ENCODE measurements at places on chromosomes 4 and X.

- peak; percentile 57 for DNase-seq
Measured at GRCh38 chrX:54357414-54358377, at the start of gene WNK3. TSS of gene WNK3 (minus strand) at chrX:54358046.

DNA sequence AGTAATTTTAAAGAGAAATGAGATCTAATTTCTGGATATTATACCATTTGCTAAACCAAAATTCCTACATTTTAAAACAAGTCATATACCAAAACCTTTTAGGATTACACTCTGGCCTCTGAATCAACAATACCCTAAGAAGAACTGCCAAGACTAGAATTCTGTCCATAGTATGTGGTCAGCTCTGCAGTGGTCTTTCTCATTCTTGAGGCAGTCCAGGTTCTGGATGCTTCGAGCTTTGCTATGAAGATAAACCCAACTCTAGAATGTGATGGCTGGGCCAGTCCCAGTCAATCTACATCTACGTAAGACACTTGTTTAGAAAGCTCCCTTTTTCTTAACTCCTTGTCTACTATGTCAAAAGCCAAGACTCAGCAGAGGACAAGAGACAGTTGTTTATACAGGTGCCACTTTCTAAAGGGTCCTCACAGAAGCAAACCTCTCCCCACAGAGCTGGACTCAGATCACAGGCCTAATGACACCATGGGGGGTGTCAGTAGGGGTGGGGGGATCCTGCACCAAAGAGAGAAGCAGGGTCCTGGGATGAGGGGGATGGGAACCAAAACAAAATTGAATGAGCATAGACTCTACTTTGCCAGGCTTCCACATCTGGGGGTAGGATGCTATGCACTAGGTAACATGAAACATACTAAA is 63.2 kb downstream of the SH3RF1 start:
- no peak for DNase-seq

DNA sequence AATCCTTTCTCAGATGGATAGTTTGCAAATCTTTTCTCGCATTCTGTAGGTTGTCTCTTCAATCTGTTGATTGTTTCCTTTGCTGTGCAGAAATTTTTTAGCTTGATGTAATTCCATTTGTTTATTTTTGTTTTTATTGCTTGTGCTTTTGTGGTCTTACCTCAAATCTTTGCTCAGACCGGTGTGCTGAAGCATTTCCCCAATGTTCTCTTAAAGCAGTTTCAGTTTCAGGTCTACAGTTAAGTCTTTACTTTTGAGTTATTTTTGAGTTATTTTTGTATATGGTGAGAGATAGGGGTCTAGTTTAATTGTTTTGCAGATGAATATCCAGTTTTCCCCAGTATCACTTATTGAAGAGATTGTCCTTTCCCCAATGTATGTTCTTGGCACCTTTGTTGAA is 18.2 kb upstream of the SLC25A14 start:
- DNase-seq = no peak

- no peak for DNase-seq
Measured at GRCh38 chr4:162700358-162700757, 466.3 kb downstream of the NAF1 start.

GRCh38 chr4:128347930-128348660 is 60.5 kb upstream of the PGRMC2 start:
- no peak for DNase-seq

GRCh38 chrX:72006461-72006860 is 95.8 kb downstream of the NHSL2 start:
- DNase-seq = no peak

DNA sequence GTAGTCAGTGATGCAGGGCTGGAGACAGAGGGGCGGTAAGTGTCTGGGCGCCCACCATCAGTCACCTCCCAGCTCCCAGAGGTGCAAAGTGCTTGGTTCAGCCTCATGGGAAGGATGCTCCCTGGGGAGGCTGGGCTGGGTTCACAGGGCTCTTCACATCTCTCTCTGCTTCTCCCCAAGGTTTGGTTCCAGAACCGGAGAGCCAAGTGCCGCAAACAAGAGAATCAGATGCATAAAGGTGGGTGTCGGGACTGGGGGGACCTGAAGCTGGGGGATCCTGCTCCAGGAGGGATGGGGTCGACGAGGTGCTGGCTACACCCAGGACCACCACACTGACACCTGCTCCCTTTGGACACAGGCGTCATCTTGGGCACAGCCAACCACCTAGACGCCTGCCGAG is 10.1 kb downstream of the SHOX start:
- no peak for DNase-seq

GRCh38 chr4:139367421-139368090 is 65.3 kb upstream of the NDUFC1 start:
- DNase-seq = no peak

- no peak for DNase-seq
Measured at GRCh38 chr4:23036503-23036902, 343.8 kb downstream of the GBA3 start.

DNA sequence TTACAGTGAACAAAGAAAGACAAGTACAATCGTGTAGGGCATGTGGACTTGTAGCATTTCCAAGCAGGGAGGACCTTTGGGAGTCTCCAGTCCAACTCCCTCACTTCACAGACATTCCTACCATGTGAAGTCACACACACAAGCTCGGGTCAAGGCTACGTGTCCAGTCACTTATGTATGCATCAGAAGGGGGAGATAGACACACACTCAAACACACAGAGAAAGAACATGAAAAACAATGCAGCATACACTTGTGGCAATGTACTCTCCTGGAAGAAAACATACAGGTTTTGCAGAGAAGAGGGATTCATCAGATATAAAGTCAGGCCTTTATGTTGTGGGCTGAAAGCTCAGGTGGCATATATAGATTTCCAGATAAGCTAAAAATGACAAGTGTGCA is 136.1 kb upstream of the MID1 start:
- DNase-seq = no peak

- no peak for DNase-seq
Measured at GRCh38 chr4:176156656-176157055, 38.7 kb downstream of the SPATA4 start.

DNA sequence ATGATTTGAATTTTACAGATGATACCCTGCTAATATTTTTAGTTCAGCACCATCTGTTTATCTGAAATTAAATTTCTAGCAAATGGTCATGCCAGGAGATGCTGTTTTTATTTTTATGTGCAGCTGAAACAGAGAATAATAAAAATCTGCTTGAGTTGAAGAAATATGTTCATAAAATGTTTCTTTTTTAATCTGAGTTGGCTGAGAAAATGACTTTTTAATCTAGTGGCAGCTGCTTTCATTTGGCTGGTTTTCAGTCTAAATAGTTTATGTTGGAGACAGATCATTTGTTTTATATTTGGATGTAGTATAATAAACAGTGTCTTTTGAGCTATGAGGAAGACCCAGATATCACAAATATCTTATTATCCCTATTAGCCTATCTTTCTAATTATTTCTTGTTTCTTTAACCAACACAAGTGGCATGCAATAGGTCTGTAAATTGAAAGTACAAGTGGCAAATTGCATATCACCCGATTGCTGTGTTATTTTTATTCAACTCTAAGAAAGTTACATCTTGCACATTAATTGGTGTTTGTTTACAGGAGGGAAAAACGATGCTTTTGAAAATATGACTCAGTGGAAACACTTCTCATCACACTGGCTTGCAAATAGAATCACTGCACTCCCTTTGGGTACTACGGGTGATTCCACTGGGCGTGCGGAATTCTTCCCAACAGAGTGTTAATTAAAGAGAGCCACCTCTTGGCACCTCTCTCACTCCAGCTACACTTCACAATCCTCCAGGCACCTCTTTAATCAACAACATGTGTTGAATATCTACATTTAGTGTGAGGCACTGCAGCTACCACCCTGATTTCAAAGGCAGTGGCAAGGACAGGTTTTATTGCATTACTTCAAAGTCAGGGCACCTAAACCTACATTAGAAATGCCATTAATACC is 51.7 kb upstream of the AP1S2 start:
- DNase-seq = no peak

- no peak for DNase-seq
Measured at GRCh38 chr4:70943114-70943513, 40.9 kb downstream of the MOB1B start.

GRCh38 chr4:80115368-80116181 is 42.5 kb upstream of the ANTXR2 start:
- DNase-seq = no peak

DNA sequence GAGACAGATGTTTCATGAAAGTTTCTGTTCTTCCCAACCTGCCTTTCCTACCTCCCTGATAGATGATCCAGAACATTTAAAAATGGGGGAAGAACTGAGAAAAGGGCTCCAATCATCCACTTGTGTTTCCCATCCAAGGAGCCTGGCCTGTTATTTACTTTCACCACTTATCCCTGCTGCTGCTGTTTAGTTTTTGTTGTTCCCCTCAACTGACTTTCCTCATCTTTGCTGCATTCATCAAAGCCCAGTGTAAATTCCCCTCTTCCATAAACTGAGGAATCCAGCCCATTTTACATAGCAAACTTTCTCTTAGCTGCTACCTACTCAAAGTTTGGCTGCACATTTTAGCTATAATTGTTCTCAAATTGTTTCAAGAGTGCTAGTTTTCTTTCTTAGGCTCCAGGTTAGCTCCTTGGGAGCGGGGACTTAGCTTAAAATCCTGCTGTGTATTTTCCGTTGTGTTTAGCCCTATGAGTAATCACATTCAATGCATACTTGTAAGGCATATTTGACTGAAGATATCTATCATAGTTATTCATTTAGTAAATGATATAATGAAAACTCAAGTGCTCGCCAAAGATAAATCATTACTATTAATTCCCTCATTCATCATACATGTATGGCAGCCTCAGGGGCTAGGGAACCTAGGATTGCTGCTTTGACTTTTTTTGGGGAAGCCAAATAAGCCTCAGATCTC is 1.4 kb upstream of the PTPN13 start:
- DNase-seq = no peak

- peak; percentile 18 for DNase-seq
Measured at GRCh38 chrX:132463411-132463810, 25.4 kb downstream of the MBNL3 start.

DNA sequence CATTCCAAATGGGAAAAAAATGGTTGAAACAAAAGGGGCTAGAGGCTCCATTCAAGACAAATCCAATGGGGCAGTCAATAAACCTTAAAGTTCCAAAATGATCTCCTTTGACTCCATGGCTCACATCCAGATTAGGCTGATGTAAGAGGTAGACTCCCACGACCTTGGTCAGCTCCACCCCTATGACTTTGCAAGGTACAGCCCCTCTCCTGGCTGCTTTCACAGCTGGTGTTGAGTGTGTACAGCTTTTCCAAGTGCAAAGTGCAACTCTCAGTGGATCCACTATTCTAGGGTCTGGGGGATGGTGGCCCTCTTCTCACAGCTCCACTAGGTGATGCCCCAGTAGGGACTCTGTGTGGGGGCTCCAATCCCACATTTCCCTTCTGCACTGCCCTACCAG is 21.5 kb downstream of the SULT1B1 start:
- no peak for DNase-seq

DNA sequence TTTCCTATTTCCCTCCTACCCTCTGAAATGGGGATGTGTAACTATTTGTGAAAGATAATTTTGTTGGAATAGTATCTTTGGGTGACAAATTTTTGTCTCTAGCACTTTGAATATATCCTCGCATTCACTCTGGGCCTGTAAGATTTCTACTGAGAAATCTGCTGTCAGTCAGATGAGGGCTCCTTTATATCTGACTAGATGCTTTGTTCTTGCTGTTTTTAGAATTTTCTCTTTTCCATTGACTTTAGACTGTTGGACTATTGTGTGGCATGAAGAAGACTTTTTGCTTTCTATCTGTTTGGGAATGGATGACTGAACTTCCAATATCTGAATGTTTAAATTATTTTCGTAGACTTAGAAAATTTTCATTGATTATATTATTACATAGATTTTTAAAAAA is 54.2 kb upstream of the GRID2 start:
- no peak for DNase-seq

GRCh38 chr4:8464381-8464780 is 23.8 kb downstream of the TRMT44 start:
- no peak for DNase-seq

DNA sequence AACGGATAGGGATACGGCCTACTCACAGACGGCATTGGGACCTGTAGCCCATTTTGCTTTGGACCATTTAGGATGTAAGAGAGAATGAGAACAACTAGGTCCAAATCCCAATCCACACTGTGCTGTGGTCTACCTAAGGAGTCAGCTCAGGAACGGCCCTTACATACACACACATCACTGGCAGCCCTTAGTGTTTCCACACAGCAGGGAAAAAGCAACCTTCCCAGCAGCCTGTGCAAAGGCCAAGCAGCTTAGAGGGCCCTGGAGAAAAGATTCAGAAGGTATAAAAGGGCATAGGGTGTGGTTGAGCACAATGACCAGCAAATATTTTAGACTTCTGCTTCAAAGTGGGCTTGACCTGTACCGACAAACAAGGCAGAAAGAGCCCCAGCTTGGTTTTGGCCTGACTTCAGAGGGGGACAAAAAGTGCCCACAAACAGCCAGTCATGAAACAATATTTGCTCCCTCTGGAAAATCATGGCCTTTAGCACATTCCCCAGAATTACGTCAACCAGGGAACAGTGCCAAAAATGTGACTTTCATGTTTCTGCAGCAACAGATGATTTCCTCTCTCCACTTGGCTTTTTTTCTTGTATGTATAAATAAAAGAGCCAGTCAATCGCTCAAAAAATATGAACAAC is 359.5 kb upstream of the FGF16 start:
- DNase-seq = no peak

- DNase-seq = no peak
Measured at GRCh38 chr4:5734853-5735252, 23.9 kb downstream of the EVC start.

GRCh38 chr4:108731006-108731405 is 31.8 kb downstream of the ETNPPL start:
- DNase-seq = no peak

GRCh38 chr4:139246166-139246565 is 33.9 kb downstream of the MGARP start:
- DNase-seq = no peak

GRCh38 chrX:9598344-9598743 is 133.5 kb downstream of the TBL1X start:
- DNase-seq = no peak

GRCh38 chr4:69749771-69750170 is 10.6 kb downstream of the SULT1B1 start:
- no peak for DNase-seq

GRCh38 chr4:98484031-98484430 is 174.4 kb downstream of the TSPAN5 start:
- no peak for DNase-seq

- no peak for DNase-seq
Measured at GRCh38 chr4:108940149-108940548, 177.3 kb upstream of the ETNPPL start.

DNA sequence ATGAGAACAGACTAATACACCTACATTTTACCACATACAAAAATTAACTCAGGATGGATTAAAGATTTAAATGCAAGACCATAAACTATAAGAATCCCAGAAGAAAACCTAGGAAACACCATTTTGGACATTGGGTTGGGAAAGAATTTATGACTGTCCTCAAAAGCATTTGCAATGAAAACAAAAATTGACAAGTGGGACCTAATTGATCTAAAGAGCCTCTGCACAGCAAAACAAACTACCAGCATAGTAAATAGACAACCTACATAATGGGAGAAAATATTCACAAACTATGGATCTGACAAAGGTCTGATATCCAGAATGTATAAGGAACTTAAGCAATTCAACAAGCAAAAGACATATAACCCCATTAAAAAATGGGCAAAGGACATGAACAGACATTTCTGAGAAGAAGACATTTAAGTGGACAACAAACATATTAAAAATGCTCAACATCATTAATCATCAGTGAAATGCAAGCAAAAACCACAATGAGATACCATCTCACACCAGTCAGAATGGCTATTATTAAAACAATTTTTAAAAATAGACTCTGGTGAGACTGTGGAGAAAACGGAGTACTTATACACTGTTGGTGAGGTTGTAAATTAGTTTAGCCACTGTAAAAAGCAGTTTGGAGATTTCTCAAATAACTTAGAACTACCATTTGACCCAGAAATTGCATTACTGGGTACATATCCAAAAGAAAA is 221.7 kb upstream of the DIPK2B start:
- no peak for DNase-seq
